ENCODE measurements at places on chromosomes 3 and 15.
A peak's percentile ranks its signal among the peaks of the same experiment; 100 is the strongest.

- no peak for DNase-seq
These were observed 534 bp upstream of the UBE2E1 start for GRCh38 chr3:23805210-23805632.

DNA sequence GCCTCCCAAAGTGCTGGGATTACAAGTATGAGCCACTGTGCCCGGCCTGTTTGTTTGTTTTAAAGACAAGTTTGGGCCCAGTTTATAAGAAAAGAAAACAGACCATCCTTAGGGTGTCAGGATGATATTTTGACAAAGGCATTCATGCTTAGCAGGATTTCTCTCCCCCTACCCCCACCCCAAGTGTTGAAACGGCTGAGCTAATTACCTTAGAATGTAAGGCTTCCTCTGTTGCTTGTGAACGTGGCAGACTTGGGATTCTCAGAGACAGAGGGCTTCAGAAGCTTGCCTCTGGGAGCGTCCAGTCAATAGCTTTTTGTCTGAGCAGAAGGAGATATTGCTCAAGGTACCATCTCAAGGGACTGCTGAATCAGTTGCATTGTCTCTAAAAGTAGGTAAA is 24.0 kb downstream of the FLNB start:
- no peak for DNase-seq

DNA sequence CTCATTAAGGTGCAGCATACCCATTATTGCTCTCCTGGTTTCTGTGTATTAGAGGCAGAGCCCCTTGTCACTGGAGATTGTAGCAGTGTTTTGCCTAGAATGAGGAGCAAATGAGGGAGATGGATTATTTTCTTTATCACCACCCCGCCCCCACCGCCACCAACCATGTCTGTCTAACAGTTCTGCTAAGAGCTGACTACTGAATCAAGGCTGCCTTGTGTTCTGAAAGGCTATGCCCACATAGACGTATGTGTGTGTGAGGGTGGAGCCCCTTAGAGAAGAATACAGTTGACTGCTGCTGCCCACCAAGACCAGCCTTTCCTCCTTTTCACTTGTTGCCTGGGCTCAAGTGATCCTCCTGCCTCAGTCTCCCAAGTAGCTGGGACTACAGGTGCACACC is 47.4 kb downstream of the RAD54L2 start:
- no peak for DNase-seq

DNA sequence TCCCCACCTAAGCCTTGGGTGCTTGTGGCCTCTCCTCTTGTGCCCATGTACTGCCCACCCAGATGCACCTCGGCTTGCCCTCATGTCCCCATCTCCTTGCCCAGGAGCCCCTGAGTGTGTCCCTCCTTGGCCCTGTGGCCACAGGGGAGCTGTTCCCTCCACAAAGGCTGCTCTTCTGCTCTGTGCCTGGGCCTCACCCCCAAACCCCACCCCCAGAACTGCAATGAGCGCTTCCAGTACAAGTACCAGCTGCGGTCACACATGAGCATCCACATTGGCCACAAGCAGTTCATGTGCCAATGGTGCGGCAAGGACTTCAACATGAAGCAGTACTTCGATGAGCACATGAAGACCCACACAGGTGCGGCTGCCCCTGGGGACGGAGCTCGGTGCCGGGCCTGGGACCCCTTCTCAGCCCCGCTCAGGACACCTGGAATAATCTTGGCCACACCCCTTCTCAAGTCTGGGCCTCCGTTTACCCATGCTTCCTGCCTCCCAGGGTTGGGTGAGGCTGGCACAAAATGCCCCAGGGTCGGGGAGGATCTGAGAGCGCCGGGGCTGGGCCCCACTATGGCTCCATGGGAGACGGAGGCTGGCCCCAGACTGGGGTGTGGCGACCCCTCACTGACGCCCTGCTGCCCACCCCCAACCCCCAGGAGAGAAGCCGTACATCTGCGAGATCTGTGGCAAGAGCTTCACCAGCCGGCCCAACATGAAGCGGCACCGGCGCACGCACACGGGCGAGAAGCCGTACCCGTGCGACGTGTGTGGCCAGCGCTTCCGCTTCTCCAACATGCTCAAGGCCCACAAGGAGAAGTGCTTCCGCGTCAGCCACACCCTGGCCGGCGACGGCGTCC is 10.3 kb downstream of the ZBTB47 start:
- no peak for DNase-seq

DNA sequence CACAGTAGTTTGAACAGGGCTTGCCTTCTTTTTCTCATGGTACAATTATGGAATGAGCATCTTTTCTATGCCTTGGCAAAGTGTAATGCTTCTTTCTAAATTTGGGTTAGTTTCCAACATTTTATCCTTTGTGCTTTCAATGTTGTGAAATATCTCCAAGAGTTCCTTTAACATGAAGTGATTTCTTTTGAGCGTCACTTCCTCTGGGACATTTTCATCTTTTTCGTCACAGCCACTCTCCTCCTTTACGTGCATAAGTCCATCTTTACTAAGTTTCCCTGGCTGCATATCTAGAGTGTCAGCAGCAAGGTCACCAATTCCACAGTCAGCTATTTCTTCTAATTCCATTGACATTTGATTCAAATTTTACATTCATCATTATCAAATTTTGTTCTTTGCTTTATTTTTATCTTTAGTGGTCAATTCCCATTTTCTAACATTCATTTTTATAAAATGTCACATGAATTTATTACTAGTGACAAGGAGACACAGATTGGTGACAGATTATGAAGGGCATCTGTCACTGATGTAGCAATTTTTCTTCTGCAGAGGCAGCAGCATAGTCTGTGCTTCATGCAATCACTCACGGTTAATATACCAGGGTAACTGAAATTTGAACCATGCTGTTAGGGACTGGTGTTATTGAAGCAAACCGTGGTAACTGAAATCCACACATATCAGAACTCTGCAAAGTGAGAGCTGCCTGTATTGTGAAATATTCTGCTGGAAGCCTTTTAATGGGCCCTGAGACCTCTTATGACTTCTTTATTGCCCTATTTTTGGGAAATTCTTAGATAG is 126.5 kb upstream of the THBS1 start:
- DNase-seq = no peak

DNA sequence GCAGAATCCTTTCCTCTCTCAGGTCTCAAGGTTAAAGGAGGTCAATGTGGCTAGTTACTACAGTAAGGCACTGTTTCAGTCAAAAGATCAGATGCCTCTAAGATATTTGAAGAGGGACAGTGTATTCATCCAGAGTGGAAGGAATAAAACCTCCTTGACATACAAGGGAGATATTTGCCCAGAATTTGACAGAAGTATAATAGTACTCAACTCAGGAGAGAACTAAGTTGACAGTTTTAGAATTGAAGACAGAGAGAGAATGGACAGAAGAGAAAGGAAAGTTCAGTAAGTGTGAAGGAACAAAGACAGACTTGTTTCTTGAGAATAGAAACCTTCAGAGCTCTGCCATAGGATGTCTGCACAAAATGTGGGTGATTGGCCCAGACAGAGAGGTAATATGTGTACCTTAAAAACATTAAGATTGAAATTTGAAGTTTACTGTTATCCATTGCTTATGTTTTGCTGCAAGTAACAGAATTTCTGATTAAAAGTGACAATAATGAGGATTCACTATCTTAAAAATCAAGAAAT is 507.1 kb downstream of the IGSF11 start:
- no peak for DNase-seq

- peak; percentile 19 for DNase-seq
These were observed 24.6 kb upstream of the MCCC1 start for GRCh38 chr3:183123891-183124290.

DNA sequence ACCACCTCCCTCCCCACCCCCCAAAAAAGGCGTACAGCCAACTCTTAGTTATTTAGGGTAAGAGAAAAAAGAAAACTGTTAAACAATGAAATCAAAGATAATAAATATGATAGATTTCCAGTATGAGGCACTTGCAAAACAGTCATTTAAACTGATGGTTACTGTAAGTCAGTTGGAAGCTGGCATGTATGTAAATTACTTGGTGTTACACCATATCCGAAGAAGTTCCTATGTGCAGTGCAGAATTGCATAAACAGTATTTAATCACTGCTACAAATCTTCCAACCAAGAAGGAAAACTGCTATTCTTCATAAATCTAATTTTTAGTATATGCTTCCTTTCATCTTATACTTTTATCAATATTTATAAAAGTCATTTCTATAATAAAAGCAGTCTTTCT is 62.0 kb downstream of the LEO1 start:
- DNase-seq = no peak

- no peak for DNase-seq
These were observed 251.7 kb downstream of the THSD4 start for GRCh38 chr15:71366926-71367325.

- no peak for DNase-seq
These were observed 13.5 kb upstream of the AADAC start for GRCh38 chr3:151800431-151800830.

GRCh38 chr3:141239511-141240281 is 8.1 kb downstream of the PXYLP1 start:
- DNase-seq = no peak

DNA sequence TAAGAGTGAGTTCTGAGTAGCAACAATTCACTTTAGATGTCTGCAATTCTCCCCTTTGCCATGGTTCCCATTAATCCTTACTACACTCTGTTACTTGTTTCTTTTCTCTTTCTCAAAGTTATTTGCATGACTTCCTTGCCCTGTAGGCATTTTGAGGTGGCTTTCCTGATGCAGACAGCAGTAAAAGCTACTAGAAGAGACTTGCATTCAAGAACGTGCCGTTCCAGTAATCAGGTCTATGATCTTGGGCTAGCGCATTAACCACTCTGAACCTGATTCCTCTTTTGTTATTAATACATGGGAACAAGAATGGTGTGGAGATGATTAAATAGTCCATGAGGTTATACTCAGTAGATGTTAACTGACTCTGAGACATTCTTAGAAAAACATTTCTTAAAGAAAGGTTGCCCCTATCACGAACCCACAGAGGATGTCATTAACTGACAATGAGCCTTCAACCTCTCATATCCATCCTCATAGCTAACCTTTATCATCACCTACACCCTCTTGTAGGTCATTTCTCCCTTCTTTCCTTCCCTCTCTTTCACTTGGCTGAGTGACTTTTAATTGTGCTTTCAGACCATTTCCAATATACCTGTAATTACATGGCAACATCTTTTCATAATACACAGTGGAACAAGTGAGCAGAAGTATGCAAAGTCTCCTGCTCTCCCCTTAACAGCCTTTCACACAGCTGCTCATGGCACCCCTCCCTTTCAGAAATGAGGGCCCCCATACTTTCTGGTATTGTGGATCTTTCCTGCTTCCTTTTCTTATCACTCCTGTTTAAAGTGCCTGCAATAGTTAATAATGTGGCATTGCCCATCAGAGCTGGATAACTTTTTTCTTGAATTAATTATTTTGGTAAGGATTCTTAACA is 175.9 kb downstream of the CHST2 start:
- no peak for DNase-seq

DNA sequence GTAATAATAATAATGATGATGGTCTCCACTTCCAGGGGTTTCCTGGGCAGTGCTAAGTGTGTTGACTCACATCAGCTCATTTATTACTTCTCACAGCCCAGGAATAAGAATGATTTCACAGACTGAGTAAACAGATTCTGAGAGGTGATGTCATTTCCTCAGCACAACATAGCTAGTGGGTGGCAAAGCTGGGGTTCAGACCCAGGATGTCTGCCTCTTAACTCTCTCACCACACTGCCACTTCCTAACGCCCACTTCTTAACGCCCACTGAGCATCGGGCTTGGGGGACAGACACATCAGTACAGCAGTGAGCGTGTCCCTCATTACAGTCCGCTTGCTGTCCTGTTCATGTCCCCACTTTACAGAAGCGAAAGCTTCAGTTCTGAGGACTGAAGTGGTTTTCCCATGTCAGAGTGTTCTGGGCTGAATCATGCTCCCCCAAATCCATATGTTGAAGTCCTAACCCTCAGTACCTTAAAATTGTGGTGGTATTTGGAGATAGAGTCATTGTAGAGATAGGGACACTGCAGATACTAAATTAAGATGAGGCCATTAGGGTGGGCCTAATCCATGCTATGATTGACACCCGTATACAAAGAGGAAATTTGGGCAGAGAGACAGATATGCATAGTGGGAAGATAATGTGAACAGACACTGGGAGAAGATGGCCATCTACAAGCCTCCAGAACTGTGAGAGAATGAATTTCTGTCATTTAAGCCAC is 68.0 kb downstream of the ATP2B2 start:
- peak; percentile 84 for DNase-seq

DNA sequence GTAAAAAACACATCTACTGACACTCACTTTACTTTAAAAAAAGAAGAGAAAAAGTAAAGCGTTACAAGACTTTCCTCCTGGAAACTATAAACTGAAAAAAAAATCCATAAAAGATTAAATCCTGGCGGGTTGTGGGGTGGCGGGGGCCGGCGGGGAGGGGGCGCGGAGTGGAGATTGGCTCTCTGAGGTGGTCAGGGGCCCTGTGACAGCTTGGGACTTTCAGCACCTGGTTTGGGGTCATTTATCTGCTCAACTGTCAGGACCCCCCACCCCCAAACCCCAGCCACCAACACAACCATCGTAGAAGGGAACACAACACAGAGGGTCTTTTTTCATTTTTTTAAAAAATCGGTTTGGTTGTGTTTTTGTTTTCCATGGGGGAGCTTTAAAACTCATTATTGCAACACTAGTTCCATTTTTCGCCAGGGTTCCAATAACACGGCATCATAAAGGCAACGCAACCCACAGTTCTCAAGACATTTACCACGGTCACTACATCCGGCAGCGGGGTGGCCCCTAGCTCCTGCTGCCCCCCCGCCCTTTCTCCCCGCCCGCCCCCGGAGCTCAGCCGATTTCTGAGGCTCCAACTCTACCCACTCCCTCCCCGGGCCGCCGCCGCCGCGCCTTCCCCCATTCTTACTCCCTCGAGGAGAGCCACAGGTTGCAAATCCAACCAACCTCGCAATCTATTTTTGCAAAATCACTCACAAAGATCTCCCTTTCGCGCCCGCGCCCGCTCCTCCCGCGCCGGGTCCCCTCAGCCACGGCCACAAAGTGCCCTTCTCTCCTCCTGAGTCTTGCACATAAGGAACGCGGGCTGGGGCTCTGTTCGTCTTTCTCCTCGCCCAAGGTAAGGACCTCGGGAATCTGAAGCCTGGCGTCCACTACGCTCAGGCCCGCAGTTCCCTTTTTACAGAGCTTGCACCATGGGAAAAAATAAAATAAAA is 1.8 kb downstream of the BCL6 start:
- DNase-seq = peak; percentile 73

DNA sequence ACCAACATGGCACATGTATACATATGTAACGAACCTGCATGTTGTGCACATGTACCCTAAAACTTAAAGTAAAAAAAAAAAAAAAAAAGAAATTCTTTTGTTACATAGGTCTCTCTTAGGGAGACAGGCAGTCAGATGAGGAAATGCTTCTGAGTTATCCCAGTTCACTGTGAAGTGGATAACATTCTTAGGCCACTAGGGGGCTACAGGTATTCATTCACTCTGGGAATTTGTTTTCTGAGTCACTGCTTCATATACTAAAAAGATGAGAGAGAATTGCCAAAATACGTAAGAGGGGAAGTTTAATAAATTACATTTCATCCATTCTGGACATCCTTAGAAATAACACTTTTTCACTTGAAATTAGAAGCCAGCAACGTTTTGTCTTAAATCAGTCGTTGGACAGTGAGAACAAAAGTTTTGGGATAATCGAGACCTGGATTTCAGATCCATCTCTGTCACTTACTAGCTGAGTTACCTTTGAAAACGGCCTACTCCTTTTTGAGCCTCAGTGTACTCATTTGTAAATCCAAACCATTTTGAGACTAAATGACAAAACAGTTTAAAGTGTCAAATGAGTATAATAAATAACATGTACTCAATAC is 738.4 kb upstream of the ALCAM start:
- DNase-seq = no peak

GRCh38 chr15:99955181-99955525 is 221.9 kb upstream of the LYSMD4 start:
- DNase-seq = no peak

GRCh38 chr15:63972801-63973200 is 73.5 kb downstream of the DAPK2 start:
- no peak for DNase-seq

GRCh38 chr3:129027544-129027880 is 26.4 kb downstream of the EFCC1 start:
- no peak for DNase-seq

All from activated naive CD4-positive, alpha-beta T cell treated with anti-CD3 and anti-CD28 coated beads for 36 hours (primary cell).